Muscle of leg (tissue), 16 donors: ENCODE measurements at places on chromosomes 2 and 18. TPM values are rescaled to one million over a fixed set of nuclear protein-coding genes. Genes with fewer than 3 reads are reported as not detected.

The ABCG8 gene
- 0.13 TPM for polyA plus RNA-seq

The CFC1B gene
- polyA plus RNA-seq: not detected

The LTBP1 gene
- polyA plus RNA-seq: 87.3 TPM

The KCNE4 gene
- 8.0 TPM for polyA plus RNA-seq

The ZNF396 gene
- 1.2 TPM for polyA plus RNA-seq

The SPEG gene
- 66.5 TPM for polyA plus RNA-seq

DNA sequence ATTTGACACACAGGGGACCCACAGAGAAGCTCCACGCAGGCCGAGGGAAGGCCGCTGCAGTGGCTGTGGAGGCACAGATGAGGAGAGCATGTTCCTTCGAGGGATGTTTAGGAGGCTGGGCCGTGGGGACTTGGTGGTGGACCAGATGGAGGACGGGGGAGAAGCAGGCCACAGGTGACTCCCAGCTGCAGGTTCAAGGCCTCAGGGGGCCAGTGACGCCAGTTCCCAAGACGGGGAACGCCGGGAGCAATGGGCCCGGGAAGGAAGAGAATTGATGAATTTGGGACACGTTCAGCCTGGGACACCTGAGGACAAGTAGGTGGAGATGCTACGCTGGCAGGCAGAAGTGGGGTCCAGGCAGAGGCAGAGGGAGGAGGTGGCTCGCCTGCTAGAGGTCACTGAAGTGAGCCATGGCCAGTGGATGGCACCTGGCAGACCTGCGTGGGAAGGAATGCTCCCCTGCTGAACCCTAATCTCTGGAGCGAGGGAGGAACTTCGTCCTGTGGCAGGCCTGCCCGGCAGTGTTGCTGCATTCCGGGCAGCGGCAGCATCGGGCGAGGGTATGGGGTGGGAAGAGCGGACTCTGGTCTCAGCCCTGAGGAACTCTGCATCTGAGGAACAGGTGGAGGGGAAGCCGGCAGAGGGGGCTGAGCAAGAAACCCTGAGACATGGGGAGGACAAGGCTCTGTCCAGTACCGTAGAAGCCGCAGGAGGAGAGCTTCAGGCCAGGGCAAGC is 25.2 kb upstream of the HPCAL1 start:
- no peak overlapping the region for H3K27ac ChIP-seq
- peaks cover 9% of the 10 kb centered on the region for H3K27me3 ChIP-seq
- H3K4me3 ChIP-seq: no peak overlapping the region

- H3K27me3 ChIP-seq: no peaks in the 10 kb centered on the region
- no peak overlapping the region for H3K27ac ChIP-seq
Observed at GRCh38 chr2:232142049-232142448, 180.5 kb downstream of the DIS3L2 start.

GRCh38 chr2:18345848-18346247 is 214.6 kb downstream of the RDH14 start:
- no peaks in the 10 kb centered on the region for H3K27me3 ChIP-seq
- no peak overlapping the region for H3K4me3 ChIP-seq
- H3K4me1 ChIP-seq: no peaks in the 10 kb centered on the region
- no peaks in the 10 kb centered on the region for H3K36me3 ChIP-seq
- DNase-seq: peak; percentile 7

DNA sequence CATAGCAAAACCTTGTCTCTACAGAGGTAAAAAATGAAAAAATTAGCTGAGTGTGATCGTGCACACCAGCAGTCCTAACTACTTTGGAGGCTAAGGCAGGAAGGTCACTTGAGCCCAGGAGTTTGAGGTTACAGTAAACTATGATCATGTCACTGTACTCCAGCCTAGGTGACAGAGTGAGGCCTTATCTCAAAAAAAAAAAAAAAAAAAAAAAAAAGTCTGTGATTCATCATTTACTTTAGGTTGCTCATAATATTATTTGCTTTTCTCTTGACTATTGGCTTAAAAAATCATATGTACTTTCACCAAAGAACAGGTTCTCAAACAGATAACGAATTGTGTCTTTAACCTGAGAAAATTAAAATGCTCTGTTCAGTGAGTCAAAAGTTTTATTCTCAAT is 129.1 kb downstream of the MYO3B start:
- H3K4me1 ChIP-seq: no peaks in the 10 kb centered on the region
- no peaks in the 10 kb centered on the region for H3K27me3 ChIP-seq
- no peak overlapping the region for H3K4me3 ChIP-seq
- H3K27ac ChIP-seq: no peak overlapping the region

DNA sequence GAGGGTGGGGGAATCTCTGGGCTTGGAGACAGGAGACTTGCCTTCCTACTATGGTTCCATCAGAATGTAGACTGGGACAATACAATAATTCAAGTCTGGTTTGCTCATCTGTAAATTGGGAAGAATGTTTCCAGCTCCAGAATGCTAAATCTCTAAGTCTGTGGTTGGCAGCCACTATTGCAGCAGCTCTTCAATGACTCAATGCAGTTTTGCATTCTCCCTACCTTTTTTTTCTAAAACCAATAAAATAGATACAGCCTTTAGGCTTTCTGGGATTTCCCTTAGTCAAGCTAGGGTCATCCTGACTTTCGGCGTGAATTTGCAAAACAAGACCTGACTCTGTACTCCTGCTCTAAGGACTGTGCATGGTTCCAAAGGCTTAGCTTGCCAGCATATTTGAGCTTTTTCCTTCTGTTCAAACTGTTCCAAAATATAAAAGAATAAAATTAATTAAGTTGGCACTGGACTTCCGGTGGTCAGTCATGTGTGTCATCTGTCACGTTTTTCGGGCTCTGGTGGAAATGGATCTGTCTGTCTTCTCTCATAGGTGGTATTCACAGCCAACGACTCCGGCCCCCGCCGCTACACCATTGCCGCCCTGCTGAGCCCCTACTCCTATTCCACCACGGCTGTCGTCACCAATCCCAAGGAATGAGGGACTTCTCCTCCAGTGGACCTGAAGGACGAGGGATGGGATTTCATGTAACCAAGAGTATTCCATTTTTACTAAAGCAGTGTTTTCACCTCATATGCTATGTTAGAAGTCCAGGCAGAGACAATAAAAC is 6.5 kb downstream of the TTR start:
- no peak overlapping the region for H3K27ac ChIP-seq
- no peaks in the 10 kb centered on the region for H3K36me3 ChIP-seq
- DNase-seq: no peak
- H3K4me3 ChIP-seq: no peak overlapping the region

DNA sequence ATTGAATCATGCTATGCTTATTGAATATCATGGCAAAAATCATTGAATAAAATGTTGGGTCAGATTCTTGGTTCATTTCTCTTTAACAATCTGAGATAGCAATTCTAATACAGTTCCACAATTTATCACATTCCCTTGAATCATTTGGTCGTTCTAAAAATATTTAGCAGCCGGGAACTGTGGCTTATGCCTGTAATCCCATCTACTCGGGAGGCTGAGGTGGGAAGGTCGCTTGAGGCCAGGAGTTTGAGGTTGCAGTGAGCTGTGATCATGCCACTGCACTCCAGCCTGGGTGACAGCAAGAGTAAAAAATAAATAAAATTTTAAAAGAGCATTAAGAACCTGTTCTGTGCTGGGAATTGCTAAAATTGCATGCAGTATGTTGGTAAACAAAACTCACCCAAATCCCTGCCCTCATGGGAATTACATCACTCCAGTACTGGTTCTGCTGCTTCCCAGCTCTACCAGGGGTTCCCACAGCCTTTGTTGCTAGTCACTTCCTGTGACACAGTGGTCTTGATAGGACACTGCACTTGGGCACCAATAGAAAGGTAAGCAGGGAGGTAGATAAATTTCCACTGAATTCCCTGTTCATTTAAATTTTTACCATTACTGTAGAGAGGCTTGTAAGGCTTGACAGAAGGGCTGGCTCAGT is 200.4 kb downstream of the CTNNA2 start:
- no peak overlapping the region for H3K4me3 ChIP-seq
- H3K36me3 ChIP-seq: no peaks in the 10 kb centered on the region
- H3K27me3 ChIP-seq: no peaks in the 10 kb centered on the region
- H3K4me1 ChIP-seq: no peaks in the 10 kb centered on the region

GRCh38 chr18:21703241-21703820 is 1.2 kb downstream of the ABHD3 start:
- H3K27ac ChIP-seq: peak overlapping the region; percentile 71
- no peak for DNase-seq
- H3K4me3 ChIP-seq: peak overlapping the region; percentile 73
- H3K4me1 ChIP-seq: peaks cover 6% of the 10 kb centered on the region
- peaks cover 6% of the 10 kb centered on the region for H3K36me3 ChIP-seq

- H3K27ac ChIP-seq: no peak overlapping the region
- H3K4me3 ChIP-seq: no peak overlapping the region
- no peak for DNase-seq
- no peaks in the 10 kb centered on the region for H3K36me3 ChIP-seq
Observed at GRCh38 chr2:70010576-70011111, 49.2 kb upstream of the ASPRV1 start.

- no peak for DNase-seq
- H3K27me3 ChIP-seq: no peaks in the 10 kb centered on the region
- no peak overlapping the region for H3K27ac ChIP-seq
- no peaks in the 10 kb centered on the region for H3K36me3 ChIP-seq
- peaks cover 3% of the 10 kb centered on the region for H3K4me1 ChIP-seq
Observed at GRCh38 chr2:176612736-176613135, 343.5 kb downstream of the MTX2 start.

DNA sequence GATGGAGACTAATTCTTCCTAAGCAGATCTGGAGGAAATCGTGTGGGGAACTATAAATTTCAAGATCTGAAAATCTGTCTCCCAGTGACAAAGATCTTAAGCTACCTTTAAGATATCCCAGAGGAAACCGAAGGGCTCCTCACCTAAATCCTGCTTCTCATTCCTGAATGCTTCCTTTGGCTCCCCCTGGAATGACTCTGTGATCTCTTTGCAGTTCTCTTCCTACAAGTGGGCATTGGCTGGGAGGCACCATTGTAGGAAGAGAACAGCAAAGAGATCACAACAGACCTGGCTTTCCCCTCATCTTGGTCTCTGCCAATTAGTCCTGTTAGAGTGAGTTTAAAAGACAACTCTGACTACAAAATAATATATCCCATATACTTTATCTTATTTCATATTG is 70.0 kb upstream of the KCNH7 start:
- H3K27me3 ChIP-seq: no peaks in the 10 kb centered on the region
- no peak overlapping the region for H3K27ac ChIP-seq
- H3K4me1 ChIP-seq: no peaks in the 10 kb centered on the region
- H3K36me3 ChIP-seq: no peaks in the 10 kb centered on the region
- DNase-seq: no peak
- H3K4me3 ChIP-seq: no peak overlapping the region
